ENCODE measurements at places on chromosomes 3 and 15. TPM values are rescaled to one million over a fixed set of nuclear protein-coding genes. Genes with fewer than 3 reads are reported as not detected.
A peak's percentile ranks its signal among the peaks of the same experiment; 100 is the strongest.

POPDC2 gene
- 1.7 TPM for total RNA-seq

CRYBG3 gene
- 36.9 TPM for total RNA-seq

GPR62 gene
- not detected for total RNA-seq

CD96 gene
- total RNA-seq = not detected

ADPGK gene
- 51.6 TPM for total RNA-seq

SLITRK3 gene
- not detected for total RNA-seq

GRCh38 chr3:156536524-156537316 lies 18.2 kb downstream of the SSR3 start:
- DNase-seq = no peak

- DNase-seq = no peak
These were observed 6.7 kb downstream of the SLC51A start for GRCh38 chr3:196222876-196223595.

DNA sequence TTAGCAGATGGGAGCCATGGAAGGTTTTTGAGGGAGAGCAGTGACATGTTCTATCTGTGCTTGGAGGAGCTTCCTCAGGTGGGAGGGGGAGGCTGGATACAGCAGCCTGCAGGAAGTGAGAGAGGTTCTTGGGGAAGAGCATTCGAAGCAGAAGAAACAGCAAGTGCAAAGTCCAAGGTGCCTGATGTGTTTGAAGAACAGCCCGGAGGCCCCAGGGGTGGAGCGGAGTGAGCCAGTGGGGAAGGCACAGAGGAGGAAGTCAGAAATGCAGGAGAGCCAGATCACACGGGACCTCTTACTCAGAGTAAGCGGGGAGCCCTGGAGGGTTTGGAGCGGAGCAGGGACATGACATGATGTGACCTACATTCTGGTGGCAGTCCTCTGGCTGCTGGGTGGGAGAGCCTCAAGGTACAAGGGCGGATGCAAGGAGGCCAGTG lies 10.8 kb downstream of the ITGA11 start:
- DNase-seq = no peak

DNA sequence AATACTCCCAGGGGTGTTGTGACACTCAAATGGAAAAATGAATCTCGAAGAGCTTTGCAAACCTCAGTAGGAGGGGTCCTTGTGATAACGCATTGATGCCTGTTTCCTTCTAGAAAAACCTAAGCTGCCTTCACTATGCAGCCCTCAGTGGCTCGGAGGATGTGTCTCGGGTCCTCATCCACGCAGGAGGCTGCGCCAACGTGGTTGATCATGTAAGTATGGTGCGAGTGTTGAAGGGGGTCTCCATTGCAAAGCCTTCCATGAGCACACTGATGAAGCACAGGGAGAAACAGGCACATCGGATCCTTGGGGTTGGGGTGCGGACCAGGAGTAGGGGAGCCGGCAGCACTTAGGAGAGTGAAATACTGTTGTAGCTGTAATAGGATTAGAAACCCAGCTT lies 22.3 kb downstream of the ANKDD1A start:
- DNase-seq = no peak

- peak; percentile 36 for DNase-seq
These were observed 2.7 kb upstream of the OPA1 start for GRCh38 chr3:193590088-193590856.

DNA sequence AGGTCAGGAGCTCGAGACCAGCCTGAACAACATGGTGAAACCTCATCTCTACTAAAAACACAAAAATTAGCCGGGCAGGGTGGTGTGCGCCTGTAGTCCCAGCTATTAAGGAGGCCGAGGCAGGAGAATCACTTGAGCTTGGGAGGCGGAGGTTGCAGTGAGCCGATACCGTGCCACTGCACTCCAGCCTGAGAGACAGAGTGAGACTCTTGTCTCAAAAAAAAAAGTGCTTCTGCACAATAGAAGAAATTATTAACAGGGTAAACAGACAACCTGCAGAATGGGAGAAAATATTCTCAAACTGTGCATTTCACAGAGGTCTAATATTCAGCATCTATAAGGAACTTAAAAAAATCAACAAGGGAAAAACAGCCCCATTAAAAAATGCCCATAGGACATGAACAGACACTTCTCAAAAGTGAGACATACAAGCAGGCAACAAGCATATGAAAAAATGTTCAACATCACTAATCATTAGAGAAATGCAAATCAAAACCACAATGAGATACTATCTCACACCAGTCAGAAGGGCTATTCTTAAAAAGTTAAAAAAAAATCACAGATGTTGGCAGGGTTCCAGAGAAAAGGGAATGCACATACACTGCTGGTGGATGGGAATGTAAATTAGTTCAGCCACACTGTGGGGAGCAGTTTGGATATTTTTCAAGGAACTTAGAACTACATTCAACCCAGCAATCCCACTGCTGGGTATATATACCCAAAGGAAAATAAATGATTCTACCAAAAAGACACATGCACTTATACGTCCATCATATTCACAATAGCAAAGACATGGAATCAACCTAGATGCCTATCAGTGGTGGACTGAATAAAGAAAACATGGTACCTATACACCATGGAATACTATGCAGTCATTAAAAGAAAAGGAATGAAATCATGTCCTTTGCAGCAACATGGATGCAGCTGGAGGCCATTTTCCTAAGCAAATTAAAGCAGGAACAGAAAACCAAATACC lies 75.5 kb downstream of the MSL2 start:
- DNase-seq = no peak

DNA sequence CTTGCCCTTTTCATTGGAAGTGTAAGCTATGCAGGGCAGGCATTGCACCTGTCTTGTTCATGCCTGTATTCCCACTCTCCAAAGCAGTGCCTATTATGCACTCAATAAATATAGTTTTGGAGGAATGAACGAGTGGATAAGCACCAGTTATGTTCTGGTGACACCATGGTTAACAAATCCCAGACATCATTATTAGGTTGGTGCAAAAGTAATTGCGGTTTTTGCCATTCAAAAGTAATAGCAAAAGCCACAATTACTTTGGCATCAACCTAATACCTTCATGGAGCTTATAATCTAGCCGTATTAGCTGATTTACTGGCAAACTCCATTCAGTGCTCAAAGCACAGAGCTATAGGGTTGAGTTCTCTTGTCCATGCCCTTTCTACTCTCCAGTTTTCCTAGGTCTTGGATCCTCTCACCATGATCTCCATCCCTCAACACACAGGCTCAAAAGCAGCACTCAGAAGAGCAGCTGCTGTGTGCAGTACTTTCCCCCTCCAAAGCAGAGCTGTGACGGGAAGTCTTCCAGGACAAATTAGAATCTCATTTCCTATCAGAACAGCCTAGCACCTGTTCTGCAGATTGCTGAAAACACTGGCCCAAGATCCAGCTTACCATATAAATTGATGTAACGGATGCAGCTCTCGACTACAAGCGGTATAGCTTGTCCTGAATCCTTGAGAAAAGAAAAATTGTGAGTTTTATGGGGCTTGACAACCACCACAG lies 63.2 kb upstream of the RAD18 start:
- no peak for DNase-seq

DNA sequence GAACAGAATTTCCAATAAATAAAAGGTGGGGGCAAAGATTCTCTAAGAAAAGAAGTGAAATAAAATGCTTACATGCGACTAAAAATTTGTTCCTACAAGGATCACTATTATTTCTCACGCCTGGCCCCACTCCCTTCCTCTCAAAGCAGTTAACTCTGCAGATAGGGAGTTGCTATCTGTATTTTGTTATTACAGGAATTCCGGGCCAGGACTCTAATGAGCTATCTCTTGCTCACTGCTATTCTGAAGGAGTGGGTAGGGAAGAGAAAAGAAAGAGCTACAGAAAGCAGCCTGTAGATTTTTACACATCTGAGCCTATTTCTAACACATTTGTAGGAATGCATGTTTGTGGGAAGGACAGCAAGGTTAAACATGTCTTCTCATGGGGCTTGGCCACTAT lies 140.4 kb downstream of the PCCB start:
- peak; percentile 25 for DNase-seq

GRCh38 chr3:39273119-39273518 lies 6.7 kb downstream of the CX3CR1 start:
- DNase-seq = no peak

DNA sequence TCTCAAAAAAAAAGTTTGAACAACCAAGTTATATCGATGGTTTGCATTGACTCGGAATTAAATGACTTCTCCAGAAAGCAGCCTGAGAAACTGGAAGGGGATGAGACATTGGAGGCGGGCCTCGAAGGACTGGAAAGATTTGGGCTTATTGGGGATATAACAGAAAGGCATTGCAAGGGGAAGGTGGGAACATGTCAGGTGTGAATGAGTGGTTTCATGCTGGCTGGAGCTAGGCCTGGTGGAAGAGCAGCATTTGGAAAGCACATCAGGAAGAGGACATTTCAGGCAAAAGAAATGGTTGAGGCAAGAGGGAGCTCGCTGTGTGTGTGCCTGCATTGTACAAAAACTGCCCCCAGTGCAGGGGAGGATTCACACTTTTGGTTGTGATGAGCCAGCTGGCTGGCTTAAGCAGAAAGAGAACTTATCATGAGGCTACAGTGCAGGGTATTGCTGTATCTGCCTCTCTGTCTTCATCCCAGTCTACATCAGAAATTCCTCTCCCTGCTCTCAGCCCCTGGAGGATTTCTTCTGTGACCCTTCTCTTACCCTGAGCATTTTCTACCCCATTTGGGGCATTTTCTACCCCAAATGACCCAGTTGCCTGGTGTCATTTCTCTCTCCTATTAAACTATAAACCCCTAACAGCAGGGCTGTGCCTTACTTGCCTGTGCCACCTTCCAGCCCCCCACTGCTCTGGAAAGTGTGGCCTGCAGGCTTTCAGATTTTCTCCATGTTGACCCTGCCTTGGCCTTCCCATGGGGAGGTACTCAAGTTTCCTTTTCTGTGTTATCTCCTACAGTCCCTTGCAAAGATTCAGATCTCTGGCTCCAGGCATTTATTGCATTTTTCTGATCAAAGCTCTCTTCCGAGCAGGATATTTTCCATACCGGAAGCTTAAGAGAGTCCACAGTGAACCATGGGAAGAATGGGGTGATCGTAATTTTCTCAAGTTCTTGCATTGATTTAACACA lies 64.4 kb upstream of the FLNB start:
- peak; percentile 54 for DNase-seq
